ENCODE measurements at places on chromosomes 1 and 21.

DNA sequence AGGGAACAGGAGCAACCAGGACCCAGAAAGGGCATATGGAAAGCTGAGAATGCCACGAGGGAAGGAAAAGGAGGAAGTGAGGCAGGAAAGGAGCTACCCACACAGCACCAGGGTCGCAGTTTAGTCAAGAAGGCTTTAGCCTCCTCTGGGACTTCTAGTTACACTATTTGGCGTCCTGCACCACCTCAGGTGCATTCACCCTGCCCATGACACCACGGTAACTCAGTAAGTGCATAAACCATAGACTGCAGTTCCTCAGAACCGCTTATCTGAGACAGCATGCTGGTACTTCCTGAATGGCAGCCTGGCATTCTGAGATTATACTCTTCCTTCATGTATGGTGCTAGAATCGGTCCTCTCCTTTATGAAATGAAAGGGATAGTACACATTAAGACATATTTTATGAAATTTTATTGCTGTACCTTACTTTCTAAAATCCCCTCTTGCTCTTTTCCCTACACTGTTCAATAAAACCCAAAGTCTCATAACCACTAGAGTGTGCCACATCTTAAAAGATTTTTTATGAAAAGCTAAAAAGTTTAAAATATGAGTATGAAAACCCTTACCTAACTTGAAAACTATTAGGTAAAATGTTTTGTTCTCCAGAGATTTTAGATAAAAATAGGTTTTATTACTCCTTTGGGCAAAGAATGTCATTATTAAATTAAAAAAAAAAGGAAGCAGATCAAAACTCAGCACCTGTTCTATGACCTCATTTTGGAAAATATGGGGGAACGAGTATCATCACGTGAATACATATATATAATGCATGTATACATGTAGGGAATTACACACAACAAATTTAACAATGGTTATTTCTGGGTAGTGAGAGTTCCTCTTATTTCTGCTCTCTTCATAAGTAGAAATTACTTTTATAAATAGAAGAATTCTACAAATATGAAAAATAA is 67.3 kb downstream of the VAV3 start:
- DNase-seq: no peak

- no peak for DNase-seq
Observed at GRCh38 chr1:175978926-175979325, 228.2 kb downstream of the COP1 start.

GRCh38 chr1:38045401-38046332 is 926 bp downstream of the POU3F1 start:
- DNase-seq: no peak

- no peak for DNase-seq
Observed at GRCh38 chr1:178609015-178609414, 96.1 kb downstream of the TEX35 start.

- DNase-seq: no peak
Observed at GRCh38 chr1:97567000-97567749, 353.7 kb downstream of the DPYD start.

GRCh38 chr21:22795644-22796043 is 1797.4 kb downstream of the NCAM2 start:
- no peak for DNase-seq

DNA sequence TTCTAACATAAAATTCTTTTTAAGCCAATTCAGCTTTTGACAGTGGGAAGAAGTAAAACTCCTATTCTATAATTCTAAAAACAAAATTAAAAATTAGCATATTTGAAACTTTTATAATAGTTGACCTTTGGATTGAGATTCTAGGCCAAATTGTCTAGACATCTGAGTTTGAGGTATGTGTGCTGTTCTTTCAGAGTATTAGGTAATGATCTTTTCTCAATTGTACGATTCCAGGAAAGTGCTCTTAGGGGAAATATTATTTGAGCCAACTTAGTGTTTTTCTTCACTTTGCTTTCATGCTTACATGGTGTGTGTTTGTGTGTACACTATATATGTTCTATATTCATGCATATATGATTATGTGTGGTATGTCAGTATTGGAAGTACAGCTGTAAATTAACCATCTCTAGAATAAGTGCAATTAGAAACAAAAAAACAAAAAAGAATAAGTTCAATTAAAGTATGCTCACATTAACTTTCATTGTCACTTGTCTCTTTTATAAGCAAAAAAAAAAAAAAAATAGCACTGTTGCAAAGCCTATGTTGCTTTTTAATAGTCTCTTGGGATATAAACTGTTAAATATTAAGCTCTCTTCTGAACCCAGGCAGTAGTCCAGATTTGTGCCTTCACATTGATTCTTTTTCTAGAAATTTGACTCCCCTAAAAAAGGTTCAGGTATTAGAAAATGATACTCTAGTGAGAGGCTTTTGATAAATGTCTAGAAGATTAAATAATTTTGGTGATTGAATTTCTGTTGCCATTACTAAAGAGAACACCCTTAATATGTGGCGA is 132.2 kb downstream of the ATP5PO start:
- DNase-seq: no peak

GRCh38 chr1:31435471-31436409 is 22.7 kb downstream of the SERINC2 start:
- DNase-seq: no peak

- no peak for DNase-seq
Observed at GRCh38 chr1:81679942-81680341, 120.8 kb upstream of the ADGRL2 start.

DNA sequence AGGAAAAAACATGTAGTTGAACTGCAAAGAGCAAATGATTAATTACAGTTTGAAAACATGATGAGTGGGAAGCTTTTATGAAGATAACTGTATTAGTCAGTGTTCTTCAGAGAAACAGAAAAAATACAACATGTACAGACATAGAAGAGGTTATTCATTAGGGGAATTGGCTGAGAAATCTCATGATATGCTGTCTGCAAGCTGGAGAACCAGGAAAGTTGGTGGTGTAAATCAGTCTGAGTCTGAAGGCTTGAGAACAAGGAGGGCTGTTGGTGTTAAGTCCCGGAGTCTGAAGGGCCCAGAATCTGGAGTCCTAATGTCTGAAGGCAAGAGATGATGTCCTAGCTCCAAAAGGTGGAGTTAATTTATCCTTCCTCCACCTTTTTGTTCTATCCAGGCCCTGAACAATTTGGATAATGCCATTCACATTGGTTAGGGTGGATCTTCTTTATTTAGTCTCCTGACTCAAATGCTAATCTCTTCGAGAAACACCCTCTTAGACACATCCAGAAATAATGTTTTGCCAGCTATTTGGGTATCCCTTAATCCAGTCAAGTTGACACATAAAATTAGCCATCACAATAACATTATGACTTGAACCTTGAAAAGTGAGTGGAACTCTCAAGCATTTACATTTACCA is 672.9 kb upstream of the PTBP2 start:
- DNase-seq: no peak

DNA sequence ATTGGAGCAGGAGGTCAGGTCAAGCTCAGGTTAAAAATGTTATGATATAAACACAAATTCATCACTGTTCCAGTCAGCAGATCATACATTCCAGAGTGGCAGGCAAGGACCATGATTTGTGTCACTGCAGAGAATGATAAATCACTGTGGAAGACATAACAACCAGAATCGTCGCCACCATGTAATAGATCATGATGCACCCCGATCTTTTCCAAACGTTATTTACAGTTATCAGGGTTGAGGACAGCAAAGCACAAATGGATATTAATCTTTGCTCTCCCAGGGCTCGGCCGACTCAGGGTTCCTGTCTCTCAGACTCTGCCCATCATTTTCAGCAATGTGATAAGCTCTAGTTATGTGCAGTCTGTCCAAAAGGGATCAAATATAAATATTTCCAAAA is 122.7 kb downstream of the ZBTB18 start:
- DNase-seq: no peak

GRCh38 chr1:229027622-229028182 is 243.2 kb upstream of the RAB4A start:
- DNase-seq: no peak

DNA sequence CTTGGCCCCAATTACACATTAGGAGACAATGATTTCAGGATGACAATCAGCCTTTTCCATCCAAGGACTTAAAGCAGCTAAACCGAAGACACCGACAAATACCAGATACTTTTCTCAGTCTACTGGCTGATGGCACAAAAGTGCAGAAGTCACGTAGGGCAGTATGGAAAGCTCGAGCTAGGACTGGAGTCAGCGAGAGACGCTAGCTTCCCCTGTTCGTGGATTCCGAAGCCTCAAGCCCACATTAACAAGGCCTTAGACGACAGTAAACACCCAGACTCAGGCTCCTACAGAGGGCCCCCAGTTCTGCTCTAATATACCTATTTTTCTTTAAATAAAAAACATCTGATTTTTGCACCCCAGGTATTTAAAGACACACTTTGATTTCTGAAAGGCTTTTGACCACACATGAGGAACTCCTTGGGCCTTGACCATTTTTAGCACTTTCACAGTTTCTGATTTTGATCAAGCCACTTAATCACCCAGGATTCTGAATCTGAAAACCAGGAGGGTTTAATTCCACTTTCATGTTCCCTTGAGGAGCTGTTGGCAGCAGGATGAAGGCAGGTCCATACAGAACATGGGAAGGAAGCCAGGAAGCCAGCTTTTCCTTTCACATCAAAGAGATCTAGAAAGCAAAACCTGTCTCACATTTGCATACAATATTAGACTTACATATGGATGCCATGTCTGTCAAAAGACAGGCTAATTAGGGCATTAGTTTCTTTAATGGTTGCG is 204.1 kb downstream of the GABPA start:
- DNase-seq: no peak

- DNase-seq: no peak
Observed at GRCh38 chr1:99749504-99750347, 16.7 kb downstream of the FRRS1 start.

DNA sequence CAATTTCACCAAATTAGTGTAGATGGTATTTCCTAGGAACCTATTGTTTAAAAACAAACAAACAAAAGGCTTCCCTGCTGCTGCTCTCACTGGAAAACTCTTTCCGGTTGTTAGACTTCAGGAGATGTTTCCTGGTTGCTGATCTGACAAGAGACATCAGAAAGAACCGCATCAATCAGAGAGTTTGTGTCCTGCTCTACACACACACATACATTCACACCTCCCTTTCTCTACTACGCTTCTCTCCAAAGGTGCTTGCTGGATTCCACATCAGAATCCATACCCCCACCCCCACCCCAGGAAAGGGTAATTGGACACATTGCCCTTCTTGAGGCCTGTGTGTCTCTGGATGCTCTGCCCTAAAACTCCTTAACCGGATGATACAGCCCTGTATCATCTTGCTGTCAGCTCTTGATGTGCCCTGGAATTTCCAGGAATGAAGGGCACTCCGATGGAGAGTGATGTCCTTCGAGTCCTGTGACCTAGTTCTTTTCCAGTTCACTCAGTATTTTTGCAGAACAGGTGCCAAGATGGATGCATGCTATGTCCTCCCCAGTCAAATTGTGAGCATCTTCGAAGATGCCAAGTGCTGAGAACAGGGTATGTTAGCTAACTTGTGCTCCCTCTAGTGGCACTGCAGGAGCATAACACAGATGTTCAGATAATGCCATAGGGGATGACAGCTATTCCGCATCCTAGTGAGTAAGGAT is 113.7 kb upstream of the SLC35F3 start:
- peak; percentile 64 for DNase-seq

DNA sequence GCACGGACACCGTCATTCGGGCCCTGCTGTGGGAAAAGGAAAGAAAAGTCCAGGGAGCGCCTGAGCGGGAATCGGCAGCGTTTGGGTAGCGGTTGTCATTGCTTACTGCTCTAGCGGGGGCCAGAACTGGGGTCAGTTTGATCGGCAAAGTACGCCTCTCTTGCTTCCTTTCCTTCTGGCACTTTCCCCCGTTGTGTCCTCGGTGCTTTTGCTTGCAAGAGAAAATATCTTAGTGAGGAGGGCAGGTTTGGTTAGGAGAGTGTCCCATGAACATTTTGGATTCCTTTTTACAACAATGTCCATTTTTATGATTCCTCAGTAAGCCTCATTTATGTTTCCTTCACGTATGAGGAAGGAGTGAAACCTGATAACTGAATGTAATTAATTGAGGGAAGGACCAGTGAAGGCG is 670 bp downstream of the ST3GAL3 start:
- DNase-seq: no peak

DNA sequence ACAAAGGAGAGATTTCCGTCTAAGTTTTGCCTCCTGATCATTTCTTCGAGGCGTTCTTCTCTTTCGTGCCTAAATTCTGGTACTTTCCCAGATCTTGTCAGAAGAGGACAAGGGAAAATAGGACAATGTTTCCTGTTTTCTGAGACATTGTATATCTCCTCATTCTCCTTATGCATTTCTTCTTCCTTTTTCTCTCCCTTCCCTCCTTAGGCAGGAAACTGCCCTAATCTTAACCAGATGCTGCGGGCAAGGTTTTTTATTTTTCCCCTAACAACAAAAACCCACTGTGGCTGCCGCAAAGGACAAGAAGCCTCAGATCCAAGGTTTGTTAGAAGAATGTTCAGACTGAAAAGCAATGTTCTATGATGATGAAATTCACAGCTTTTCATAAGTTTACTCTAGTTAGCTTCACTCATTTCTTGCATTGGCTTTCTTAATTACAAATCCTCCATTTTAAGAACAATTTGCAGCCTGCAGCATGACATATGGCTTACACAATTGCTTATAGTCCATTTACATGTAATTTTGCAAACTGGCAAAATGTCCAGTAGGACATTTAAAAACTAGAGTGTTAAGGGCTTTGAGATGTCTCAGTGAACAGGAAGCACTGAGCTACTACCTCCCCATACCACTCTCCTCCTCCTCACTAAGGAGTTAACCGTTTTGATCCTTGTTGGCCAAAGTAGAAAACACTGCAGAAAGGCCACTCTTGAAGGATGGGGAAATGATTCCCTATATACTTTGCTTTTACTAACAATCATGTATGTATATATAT is 624 bp downstream of the CTSK start:
- no peak for DNase-seq

All from NCI-H2081 treated with DMSO at 0.1 percent for 48 hours (cell line).